Endothelial cell of umbilical vein (primary cell): ENCODE measurements at places on chromosomes 12 and 14.

DNA sequence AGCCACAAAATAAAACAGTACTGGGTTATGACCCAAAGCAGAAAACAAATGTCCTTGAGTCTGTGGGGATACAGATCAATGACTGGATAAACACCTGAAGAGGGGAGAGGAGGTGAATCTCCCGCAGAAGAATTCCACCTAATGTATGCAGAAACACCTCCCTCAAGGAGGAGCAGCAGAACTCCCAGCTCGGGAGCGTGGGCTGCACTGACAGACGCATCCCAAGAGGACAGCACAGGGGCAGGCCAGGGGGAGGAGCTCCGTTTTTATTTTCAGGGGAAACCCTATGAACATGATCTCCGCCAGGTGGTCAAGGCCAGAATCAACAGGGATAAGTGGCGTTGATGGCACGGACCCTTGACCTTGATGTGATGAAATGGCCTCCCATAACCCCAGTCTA is 41.8 kb upstream of the PPP2R5C start:
- DNase-seq, result no peak

- DNase-seq, result no peak
Measured at GRCh38 chr12:92601176-92601575, 101.6 kb upstream of the PLEKHG7 start.

DNA sequence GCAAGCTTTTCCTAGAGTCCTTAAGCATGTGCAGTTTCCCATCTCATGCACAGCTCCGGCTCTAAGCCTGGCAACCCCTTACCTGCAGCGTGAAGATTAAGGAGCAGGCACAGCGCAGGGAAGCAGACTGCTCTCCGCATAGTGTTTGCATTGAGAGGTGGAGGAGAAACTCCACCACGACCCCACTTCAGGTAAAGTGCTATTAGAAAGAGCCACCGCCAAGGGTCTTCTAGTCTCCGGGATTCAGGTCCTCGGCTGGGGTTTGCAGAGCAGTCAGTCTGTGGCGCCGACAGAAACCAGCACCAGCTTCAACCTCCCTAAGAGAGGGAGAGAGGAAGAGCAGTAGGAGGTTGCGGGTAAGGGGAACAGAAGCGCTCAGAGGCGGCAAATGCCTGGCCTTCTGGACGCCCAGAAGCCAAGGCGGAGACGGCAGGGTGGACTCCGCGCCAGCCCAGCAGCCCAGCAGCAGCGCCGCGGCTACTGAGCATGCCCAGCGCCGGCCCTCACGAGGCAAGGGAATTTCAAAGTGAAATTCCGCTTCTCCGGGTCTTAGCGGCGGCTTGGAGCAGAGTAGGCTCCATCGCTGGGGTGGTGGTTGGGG is at the start of gene PTPRR:
Gene PTPRR (minus strand): TSS at position 488 of the 601 bp plus-strand sequence. CDS start 348 bp downstream, at position 140.
- DNase-seq, result no peak

DNA sequence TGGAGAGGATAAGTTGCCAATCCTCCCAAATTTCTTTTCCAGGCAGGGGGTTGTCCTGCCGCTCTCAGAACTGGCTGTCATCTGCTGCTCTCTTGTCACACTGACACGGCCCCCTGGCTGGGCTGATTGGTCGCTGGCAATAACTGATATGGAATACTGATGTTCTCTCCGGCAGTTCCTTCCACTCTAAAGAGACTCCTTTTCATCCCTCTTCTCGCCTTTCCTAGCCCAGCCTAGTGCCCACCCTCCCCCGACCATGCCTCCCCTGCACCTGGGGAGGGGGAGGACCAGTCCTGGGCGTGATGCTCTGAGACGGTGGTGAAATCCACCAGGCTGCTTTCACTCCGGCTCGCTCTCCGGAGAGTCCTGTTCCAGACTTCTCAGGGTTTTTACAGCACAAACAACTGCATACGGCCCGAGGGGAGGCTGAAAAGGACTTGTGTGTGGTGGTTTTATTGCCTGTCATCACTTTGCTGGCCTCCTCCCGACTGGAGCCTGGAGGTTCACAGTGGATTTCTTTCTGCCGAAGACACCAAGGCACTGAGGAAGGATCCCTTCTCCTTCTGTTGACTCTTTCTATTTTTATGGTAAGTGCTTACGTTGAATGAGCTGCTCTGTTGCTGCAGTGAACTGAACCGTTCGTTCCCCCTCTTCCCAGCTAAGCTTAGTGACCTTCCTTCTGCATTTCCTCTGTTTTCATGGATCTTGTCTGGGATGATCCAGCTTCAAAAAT is at the start of gene ANO4:
Gene ANO4 (plus strand): TSS at position 336 of the 733 bp plus-strand sequence. CDS start 107,010 bp downstream, outside the sequence.
- DNase-seq, result no peak

DNA sequence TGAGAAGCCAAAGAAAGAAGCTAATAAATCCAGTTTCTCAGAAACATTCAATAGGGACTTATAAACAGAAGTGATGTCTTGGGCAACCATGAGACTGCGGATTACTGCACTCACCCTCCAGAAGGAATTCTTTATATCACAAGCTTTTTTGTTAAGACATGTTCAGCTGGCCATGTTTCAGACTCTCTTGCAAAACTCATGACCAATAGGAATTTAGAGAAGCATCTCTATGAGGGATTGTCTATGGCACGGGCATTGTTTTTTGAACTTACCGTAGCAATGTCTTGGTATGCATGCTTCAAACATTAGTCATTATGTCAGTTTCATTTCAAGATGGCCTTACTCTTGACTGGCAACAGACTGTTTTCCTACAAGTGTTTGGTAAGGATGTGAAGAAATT is 15.5 kb upstream of the ZNF268 start:
- no peak for DNase-seq

DNA sequence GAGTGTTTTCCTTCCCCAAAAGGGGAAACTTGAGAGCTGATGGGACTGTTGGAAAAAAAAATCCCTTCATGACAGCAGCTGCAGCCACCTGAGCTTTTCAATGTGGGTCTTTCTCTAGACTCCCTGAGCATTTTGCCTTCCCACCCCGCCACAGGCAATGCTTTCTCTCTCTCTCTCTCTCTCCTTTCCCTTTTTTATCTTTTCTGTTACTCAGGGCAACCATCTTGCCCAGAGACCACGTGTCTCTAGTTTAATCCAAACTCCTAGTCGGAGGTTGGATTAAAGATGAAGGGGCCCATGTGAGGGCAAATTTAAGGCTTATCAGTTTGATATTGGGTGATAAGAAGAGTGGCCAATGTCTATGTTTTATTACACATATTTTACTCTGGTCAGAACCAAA is 25.9 kb upstream of the B4GALNT1 start:
- no peak for DNase-seq

GRCh38 chr14:88142997-88143396 is 138.1 kb downstream of the GPR65 start:
- DNase-seq, result no peak

- no peak for DNase-seq
Measured at GRCh38 chr12:66929121-66929520, 250.2 kb upstream of the GRIP1 start.

DNA sequence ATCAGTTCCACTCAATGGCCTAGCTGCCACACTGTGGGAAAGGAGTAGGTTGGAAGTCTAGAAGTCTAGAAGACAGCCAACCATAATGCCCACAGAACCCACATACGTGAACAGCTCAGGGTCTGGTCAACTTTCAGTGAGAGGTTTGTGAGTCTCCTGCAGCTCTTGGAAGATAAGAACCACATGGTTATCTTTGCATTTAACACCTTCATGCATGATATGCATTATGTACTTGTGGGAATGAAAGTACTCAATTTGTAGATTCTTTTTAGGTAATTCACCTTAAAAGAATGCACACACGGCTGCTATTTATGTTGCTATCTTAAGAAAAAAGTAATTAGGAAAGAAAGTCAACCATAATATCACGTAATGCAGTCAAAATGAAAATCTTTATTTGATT is 126.7 kb downstream of the ESRRB start:
- DNase-seq, result no peak

DNA sequence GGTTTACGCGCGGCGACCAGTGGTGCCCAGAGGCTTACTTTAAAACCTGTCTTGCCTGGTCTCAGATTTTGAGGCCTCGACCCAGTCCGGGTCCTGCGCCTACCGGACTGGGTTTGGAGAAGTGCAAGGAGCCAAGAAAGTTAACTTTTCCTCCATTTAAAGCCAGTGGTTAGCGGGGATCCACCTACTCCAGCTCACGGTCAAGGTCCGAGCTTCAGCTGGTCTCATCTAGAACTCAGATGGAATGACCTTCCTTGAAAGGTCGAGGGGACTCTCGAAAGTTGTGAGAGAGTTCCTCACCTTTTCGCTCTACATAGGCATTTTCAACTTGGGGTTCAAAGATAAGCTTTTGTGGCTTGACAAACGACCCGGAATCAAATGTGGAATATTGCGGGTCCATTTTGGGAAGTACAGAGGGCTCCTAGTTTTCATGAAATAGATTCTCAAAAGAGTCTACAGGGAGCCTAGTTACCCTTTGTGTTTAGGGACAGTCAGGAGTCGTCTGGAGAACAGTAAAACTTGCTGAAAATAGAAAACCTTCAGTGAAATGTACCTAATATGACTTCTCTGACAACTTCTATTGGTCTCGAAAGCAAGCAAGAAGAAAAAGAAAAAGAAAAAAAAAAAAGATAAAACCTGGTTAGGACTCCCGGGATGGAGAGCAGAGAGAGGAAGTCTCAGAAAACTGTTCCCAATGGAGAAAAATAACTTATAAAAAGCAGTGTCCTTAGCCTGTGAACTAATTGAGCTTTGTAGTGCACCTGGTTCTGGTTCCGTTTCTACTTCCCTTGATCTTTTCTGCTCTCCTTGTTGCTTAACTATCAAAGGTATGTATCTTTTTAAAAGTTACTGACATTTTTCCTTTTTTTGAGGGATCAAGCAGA is 1.4 kb downstream of the KCNMB4 start:
- DNase-seq, result peak; percentile 20

GRCh38 chr14:51922624-51923023 is 62.2 kb downstream of the GNG2 start:
- no peak for DNase-seq

DNA sequence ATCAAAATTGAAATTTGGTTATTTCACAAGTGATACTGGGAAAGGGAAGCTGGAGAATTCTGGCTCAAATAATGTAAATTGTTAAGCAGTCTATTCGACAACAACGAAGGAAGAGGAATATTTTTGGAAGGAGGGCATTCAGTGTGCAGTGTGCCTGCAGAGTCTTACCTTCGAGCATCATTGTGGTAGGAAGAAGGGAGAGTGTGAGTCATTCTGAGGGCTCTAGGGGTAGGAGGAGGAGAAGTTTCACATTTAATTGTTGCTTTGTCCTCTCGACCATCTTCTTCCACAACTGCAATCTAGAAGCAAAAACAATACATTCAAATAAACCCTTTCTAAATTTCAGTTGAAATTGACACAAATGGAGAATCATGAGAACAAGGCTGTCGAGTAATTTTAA is 263.0 kb downstream of the ACSS3 start:
- no peak for DNase-seq

DNA sequence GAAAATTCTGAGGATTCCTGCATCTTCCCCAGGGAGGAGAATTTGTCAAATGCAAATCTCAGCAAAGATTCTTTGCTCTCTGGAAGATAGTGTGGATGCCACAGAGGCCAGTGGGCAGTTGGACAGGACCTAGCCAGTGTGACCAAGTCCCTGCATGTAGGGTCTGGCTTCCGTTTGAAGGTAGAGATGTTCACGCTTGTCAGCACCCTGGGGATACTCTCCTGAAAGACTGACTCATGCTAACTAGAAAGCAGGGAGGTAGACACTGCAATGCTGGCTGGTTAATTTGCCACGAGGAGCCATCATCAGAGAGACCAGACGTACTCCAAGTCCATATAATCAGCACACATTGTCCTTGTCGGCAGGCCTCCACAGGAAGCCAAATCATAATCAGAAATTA is 130.1 kb downstream of the SAMD4A start:
- no peak for DNase-seq

DNA sequence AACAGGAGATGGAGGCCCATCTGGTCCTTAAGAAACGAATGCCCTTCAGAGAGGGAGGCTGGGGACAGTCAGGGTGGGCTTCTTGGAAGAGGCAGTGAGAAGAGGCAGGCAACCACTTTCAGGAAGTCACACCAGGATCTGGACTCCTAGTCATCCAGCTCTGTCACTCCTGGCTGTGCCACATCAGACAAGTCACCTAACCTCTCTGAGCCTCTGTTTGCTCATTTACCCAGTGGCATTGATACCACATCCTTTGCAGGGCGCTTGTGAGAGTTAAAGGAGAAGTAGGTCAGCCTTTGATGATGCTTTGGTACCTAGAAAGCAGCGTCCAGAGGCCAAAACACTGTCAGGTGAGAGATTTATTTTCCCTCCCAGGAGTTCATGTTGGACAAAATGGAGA is 11.1 kb downstream of the CCDC197 start:
- DNase-seq, result no peak

DNA sequence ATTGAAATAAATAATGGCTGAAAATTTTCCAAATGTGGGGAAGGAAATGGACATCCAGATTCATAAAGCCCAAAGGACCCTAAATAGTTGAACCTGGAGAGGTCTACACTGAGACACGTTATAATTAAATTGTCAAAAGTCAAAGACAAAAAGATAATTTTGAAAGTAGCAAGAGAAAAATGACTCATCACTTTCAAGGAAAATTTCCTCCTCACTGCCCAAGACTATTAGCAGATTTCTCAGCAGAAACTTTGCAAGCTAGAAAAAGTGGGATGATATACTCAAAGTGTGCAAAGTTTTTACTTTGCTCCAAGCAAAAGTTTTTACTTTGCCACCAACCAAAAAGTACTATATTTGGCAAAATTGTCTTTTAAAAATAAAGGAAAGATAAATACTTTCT is 15.9 kb upstream of the KRT83 start:
- no peak for DNase-seq

DNA sequence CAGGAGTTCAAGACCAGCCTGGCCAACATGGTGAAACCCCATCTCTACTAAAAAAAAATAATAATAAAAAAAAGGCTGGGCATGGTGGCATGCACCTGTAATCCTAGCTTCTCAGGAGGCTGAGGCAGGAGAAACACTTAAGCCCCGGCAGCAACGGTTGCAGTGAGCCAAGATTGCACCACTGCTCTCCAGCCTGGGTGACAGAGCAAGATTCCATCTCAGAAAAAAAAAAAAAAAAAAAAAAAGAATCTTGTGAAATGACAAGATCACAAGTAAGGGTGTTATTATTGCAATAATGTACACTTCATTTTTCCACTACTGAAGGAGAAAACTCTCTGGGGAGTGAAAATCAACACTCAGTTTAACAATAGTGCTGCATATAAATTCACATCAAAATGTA is 8.8 kb upstream of the PTGR2 start:
- no peak for DNase-seq

GRCh38 chr14:73630009-73630780 is 14.6 kb upstream of the DNAL1 start:
- DNase-seq, result no peak

DNA sequence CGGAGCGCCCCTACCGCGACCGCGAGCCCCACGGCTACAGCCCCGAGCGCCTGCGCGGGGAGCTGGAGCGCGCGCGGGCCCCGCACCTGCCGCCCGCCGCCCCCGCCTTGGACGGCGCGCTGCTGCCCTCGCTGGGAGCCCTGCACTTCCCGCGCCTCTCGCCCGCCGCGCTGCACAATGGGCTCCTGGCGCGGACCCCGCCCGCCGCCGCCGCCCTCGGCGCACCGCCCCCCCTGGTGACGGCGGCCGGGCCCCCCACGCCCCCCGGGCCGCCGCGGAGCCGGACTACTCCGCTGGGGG is 27.0 kb downstream of the LRCOL1 start:
- no peak for DNase-seq

GRCh38 chr12:27907766-27908165 is 64.8 kb downstream of the PTHLH start:
- DNase-seq, result no peak

GRCh38 chr12:90299666-90300065 is 591.0 kb upstream of the ATP2B1 start:
- peak; percentile 19 for DNase-seq
